ENCODE measurements at places on chromosomes 3 and 15. TPM values are rescaled to one million over a fixed set of nuclear protein-coding genes. Genes with fewer than 3 reads are reported as not detected.

The LRRIQ4 gene
- not detected for total RNA-seq

The HGD gene
- 0.59 TPM for total RNA-seq

The EOMES gene
- 1.4 TPM for total RNA-seq

The GNAT1 gene
- not detected for total RNA-seq

The TMEM207 gene
- total RNA-seq: not detected

The HMG20A gene
- 37.7 TPM for total RNA-seq

The BTD gene
- total RNA-seq: 5.0 TPM

The ECT2 gene
- total RNA-seq: 95.6 TPM

The MRPS25 gene
- 58.3 TPM for total RNA-seq

The LPP gene
- 54.0 TPM for total RNA-seq

The CYP8B1 gene
- total RNA-seq: 0.12 TPM

The CLCN2 gene
- 21.6 TPM for total RNA-seq

The C2CD4B gene
- not detected for total RNA-seq

Measured in HCT116 (cell line).